ENCODE measurements at places on chromosomes 16 and 17. TPM values are rescaled to one million over a fixed set of nuclear protein-coding genes. Genes with fewer than 3 reads are reported as not detected.
A peak's percentile ranks its signal among the peaks of the same experiment; 100 is the strongest.

- DNase-seq, result no peak
- H3K4me3 ChIP-seq, result no peak overlapping the region
- no peaks in the 10 kb centered on the region for H3K27me3 ChIP-seq
Measured at GRCh38 chr17:57343717-57344116, 87.4 kb downstream of the MSI2 start.

GRCh38 chr16:69579783-69580481 is 14.2 kb downstream of the NFAT5 start:
- no peaks in the 10 kb centered on the region for H3K4me1 ChIP-seq
- peaks cover 3% of the 10 kb centered on the region for H3K36me3 ChIP-seq
- no peak for DNase-seq
- H3K27me3 ChIP-seq, result no peaks in the 10 kb centered on the region
- H3K4me3 ChIP-seq, result no peak overlapping the region

DNA sequence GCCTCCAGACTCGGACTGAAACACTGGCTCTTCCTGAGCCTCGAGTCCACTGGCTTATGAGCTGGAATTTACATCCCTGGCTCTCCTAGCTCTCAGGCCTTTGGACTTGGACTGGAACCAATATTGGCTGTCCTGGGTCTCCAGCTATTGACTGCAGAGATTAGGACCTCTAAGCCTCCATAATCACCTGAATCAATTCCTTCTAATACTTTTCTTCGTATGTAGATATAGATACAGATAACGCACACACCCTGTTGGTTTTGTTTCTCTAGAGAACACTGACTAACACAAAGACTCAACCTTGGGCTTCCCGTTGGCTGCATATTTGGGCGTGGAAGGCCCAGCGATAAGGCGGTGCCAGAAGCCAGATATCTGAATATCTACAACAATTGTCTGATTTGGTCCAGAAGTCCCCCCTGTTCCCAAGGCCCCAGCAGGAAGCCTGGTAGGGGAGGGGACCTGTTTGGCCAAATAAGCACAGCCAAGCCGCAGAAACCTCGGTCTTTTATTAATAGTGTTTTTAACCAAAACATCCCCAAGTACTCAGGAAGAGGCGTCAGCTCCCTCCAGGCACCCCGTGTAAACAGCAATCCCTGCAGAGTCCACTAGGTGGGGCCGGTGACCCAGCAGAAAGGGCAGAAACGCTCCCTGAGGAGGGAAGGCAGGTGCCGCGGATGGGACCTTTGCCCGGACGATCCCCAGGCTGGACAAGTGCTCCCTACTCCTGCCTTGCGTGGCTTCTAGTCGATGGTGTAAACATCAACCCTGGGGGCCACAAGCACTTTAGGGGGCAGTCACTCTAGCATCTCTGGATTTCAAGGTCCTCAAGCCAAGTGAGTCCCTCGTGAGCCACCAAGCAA is 57.0 kb downstream of the ABR start:
- H3K27me3 ChIP-seq, result no peaks in the 10 kb centered on the region
- H3K4me1 ChIP-seq, result peaks cover 12% of the 10 kb centered on the region
- H3K27ac ChIP-seq, result no peak overlapping the region

DNA sequence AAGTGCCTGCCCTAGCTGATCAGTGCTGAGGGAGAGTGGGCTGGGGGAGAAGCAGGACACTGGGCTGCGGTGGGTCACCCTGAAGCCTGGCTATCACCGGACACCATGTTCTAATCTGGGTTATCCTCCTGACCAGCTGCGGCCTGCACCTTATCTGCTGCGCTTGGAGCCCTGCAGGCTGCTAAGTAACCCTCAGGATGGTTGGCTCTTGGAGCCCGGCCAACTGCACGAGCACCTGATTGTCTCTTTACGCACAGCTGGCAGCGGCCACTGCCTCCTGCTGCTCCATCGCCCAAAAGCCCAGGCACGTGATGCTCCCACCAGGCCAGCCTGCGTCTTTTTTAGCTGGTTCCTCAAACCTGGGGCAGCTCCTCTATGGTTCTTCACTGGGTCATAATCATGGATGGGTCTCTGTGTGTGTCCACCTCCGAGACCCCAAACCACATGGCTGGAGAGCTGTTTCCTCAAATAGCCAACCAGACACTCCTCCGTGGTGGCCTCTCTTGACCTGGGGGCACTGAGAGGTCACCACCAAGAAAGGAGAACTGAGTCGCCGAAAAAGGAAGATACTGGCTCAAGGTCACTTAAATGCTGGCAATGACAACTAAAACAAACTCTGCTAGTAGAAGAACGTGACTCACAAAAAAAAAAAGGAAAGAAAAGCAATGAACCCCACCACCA is 21.7 kb downstream of the SPHK1 start:
- H3K27me3 ChIP-seq, result no peaks in the 10 kb centered on the region
- H3K27ac ChIP-seq, result peak overlapping the region; percentile 50
- DNase-seq, result peak; percentile 71
- H3K36me3 ChIP-seq, result peaks cover 45% of the 10 kb centered on the region
- peaks cover 41% of the 10 kb centered on the region for H3K4me1 ChIP-seq

GRCh38 chr17:60403523-60403810 is 11.5 kb upstream of the USP32 start:
- no peak overlapping the region for H3K27ac ChIP-seq
- H3K27me3 ChIP-seq, result no peaks in the 10 kb centered on the region
- no peak overlapping the region for H3K4me3 ChIP-seq
- no peaks in the 10 kb centered on the region for H3K36me3 ChIP-seq

- no peak overlapping the region for H3K4me3 ChIP-seq
- H3K27me3 ChIP-seq, result no peaks in the 10 kb centered on the region
- no peak for DNase-seq
- H3K4me1 ChIP-seq, result no peaks in the 10 kb centered on the region
- no peaks in the 10 kb centered on the region for H3K36me3 ChIP-seq
- H3K27ac ChIP-seq, result no peak overlapping the region
Measured at GRCh38 chr17:66652840-66653507, 181.9 kb upstream of the CACNG5 start.

- H3K27ac ChIP-seq, result no peak overlapping the region
- no peak for DNase-seq
- H3K36me3 ChIP-seq, result peaks cover 7% of the 10 kb centered on the region
- H3K4me1 ChIP-seq, result no peaks in the 10 kb centered on the region
Measured at GRCh38 chr16:17331991-17332390, 138.8 kb downstream of the XYLT1 start.

DNA sequence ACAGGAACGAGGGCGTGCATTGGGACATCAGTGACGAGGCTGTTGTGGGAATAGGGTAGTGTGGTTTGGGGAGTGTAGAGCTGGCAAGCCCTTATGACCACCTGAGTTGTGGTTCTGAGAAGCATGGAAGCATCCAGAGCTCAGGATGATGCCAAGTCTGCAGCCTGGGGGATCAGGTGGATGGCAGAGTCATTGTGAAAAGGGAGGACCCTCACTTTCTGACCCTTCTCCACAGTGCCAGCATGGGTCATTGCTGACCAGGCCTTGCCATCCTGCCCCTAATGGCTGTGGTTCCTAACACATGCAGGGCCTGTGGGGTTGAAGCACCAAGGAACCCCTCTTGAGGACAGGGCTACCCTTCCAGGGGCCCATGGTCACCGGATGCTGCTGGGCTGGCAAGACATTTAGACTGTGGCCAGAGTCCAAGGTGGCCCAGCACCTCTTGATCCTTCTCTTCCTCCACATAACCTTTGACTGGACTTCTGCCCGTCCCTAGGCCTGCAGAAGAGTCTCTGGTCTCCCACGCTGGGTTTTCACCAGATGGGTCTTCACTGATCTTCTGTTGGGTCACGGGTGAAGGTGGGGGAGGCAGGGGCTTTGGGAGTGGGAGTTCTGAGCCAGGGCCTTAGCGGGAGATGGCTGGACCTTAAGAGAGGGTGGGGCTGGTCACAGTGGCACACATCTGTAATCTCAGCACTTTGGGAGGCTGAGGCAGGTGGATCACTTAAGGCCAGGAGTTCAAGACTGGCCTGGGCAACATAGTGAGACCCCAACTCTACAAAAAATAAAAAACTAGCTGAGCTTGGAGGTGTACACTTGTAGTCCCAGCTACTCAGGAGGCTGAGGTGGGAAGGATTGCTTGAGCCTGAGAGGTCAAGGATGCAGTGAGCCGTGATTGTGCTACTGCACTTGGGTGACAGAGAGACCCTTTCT is 2.0 kb upstream of the PLA2G15 start:
- H3K27me3 ChIP-seq, result no peaks in the 10 kb centered on the region
- no peaks in the 10 kb centered on the region for H3K36me3 ChIP-seq
- no peak overlapping the region for H3K27ac ChIP-seq
- H3K4me3 ChIP-seq, result no peak overlapping the region

GRCh38 chr17:2571523-2572303 is 21.7 kb upstream of the PAFAH1B1 start:
- no peak overlapping the region for H3K4me3 ChIP-seq
- H3K4me1 ChIP-seq, result peaks cover 16% of the 10 kb centered on the region
- no peaks in the 10 kb centered on the region for H3K27me3 ChIP-seq
- peak overlapping the region; percentile 70 for H3K27ac ChIP-seq
- no peaks in the 10 kb centered on the region for H3K36me3 ChIP-seq
- DNase-seq, result peak; percentile 49

DNA sequence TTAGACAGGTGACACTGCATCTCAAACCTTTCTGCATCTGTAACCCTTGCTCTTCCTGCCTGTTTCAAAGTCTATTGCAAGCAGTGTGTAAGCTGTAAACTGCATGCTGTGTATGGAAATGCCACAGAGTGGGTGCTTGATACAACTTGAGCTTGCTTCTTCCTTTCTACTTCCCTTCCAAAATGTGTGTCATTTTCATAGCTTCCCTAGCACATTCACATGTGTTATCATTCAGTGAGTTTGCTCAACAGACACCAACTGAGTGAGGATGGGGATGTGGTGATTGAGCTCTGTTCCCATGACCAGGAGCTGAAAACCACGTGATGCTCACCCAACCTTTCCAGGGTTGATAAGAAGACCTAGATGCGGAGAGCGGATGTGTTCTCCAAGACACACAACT is 111.1 kb downstream of the VAT1L start:
- H3K4me1 ChIP-seq, result no peaks in the 10 kb centered on the region
- no peak for DNase-seq
- H3K27ac ChIP-seq, result no peak overlapping the region

DNA sequence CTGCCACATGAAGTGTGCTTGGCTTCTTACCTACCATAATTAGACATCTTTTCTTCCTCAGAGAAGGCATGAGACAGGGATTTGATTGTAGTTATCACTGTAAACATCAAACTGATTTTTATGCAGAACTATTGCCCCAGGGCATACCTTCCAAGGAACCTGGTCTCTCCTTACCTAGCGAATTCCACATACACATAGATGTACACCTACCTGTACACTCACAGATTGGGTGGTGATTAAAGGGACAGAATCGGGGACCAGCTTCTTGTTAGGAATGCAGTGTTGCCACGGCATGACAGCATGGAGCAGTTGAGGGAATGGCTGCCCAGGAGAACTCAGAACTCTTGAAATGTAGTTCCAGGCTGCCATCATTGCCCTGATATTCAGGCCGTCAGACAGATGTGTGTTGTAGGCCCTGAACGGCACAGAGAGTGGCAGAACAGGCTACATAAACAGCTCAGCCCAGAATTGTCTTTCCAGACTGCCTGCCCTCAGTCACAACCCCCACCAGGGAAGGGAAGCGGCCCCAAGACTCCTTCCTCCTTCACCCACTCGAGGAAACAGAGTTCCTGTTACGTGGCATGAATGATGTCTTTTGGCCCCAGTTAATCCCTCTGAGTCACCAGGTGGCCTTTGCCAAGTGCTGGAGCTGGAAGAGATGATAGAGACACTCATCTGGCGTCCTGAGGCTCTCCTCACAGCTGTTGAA is 17.8 kb upstream of the NAGLU start:
- no peaks in the 10 kb centered on the region for H3K4me1 ChIP-seq
- H3K36me3 ChIP-seq, result no peaks in the 10 kb centered on the region
- no peak for DNase-seq
- H3K4me3 ChIP-seq, result no peak overlapping the region
- no peak overlapping the region for H3K27ac ChIP-seq
- H3K27me3 ChIP-seq, result no peaks in the 10 kb centered on the region

DNA sequence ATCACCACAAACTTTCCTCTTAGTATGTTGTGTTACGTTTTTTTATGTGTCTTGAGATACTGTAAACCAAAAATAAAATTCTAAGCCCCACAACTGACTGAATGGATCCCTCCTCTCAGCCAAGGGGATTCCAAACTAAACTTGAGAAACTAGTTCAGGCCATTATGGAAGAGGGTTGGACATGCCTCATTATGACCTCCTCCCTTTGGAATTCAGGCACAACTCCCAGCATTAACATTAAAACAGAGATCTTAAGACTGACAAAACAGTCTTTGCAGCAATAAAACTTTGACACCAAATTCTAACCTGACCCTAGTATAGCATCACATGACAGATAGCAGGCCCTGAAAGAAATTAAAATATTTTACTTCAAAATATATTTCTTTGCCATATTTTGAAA is 51.1 kb upstream of the SLC47A1 start:
- no peak overlapping the region for H3K27ac ChIP-seq
- DNase-seq, result no peak
- H3K27me3 ChIP-seq, result peaks cover 3% of the 10 kb centered on the region
- H3K4me1 ChIP-seq, result no peaks in the 10 kb centered on the region
- H3K36me3 ChIP-seq, result no peaks in the 10 kb centered on the region
- no peak overlapping the region for H3K4me3 ChIP-seq

GRCh38 chr17:57745242-57745641 is at the start of gene CCDC182:
Gene CCDC182, minus strand, starts transcription at chr17:57745299. Its CDS starts 27 bp downstream, at chr17:57745272.
- H3K36me3 ChIP-seq, result no peaks in the 10 kb centered on the region
- DNase-seq, result no peak
- no peaks in the 10 kb centered on the region for H3K27me3 ChIP-seq
- H3K4me1 ChIP-seq, result peaks cover 14% of the 10 kb centered on the region
- H3K4me3 ChIP-seq, result no peak within 1 kb of the TSS

The TMEM235 gene
- total RNA-seq, result not detected

The RAMP2 gene
- not detected for total RNA-seq

The KIF18B gene
- not detected for total RNA-seq

The VASN gene
- total RNA-seq, result 0.76 TPM

The TBC1D3E gene
- total RNA-seq, result 6.1 TPM
